ENCODE measurements at places on chromosomes 2 and 18.
A peak's percentile ranks its signal among the peaks of the same experiment; 100 is the strongest.

GRCh38 chr2:237996021-237996593 lies 29.3 kb downstream of the UBE2F start:
- no peak for DNase-seq

- DNase-seq = no peak
Observed at GRCh38 chr2:63029058-63029457, 21.6 kb upstream of the OTX1 start.

DNA sequence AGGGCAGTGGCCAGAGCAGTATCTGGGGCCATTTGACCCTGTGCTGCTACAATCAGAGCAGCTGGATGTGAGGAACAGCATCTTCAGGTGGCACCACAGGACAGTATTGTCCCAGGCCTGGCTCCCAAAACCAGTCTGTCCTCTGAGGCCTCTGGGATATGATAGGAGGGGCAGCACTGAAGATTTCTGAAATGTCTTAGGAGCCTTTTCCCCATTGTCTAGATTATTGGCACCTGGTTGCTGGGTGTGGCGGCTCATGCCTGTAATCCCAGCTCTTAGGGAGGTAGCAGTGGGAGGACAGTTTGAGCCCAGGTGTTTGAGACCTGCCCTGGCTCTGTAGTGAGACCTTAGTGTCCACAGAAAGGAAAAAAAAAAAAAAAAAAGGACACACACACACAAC lies 270.6 kb upstream of the FBXO11 start:
- DNase-seq = no peak

DNA sequence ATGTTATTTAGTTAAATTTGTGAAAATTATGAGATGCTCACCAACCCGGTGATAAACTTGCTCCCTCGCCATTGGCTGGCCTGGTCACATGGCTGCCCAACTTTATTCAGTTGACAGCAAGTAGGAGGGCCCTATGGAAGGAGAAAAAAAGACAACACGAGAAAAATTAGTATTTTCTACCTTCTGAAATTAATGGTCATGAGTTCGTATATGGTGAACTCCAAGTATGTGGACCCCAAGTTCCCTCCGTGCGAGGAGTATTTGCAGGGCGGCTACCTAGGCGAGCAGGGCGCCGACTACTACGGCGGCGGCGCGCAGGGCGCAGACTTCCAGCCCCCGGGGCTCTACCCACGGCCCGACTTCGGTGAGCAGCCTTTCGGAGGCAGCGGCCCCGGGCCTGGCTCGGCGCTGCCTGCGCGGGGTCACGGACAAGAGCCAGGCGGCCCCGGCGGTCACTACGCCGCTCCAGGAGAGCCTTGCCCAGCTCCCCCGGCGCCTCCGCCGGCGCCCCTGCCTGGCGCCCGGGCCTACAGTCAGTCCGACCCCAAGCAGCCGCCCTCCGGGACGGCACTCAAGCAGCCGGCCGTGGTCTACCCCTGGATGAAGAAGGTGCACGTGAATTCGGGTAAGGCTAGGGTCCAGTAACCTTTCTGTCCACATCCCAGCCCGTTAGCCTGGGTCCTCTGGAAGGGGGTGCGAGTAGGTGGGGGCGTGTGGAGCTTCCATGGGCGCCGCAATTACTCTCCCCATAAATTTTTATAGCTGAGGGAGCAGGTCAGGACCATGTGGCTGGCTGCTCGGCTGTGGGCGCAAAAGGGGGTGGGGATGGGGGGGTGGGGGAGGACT lies at the start of gene HOXD4:
Gene HOXD4, plus strand, starts transcription at position 109 of the 846 bp plus-strand sequence. Its CDS starts 84 bp downstream, at position 193.
- no peak for DNase-seq

DNA sequence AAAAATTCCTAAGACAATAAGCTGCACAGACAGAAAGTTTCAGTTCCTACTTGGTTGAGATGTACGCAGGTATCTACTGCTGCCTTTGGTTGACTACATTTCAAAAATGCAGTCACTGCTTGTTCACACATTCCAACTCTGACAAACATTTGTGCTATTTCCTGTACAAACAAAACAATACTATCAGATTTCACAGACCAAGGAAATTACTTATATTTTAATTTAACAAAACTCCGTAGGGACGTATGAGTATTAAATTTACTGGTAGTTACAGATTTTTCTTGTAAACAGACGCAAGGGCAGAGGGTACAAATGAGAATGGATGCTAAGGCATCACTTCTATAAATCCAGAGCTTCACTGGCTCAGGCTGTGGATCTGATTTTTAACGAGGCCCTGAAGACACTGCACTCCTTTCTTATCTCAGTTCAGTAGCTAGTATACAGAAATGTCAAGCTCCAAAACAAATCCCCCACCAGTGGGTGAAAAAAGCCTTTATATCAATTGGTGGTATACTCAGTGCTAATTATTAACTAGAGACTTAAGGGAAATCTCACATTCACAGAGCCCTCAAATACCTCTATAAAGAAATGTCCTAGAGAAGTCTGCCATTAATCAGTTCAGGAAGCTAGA lies 31.7 kb upstream of the TTC32 start:
- no peak for DNase-seq

- peak; percentile 13 for DNase-seq
Observed at GRCh38 chr2:101362316-101362715, 25.0 kb downstream of the CREG2 start.

- no peak for DNase-seq
Observed at GRCh38 chr2:104656571-104657163, 197.2 kb upstream of the POU3F3 start.

- DNase-seq = no peak
Observed at GRCh38 chr2:54000524-54000923, 29.7 kb upstream of the PSME4 start.

DNA sequence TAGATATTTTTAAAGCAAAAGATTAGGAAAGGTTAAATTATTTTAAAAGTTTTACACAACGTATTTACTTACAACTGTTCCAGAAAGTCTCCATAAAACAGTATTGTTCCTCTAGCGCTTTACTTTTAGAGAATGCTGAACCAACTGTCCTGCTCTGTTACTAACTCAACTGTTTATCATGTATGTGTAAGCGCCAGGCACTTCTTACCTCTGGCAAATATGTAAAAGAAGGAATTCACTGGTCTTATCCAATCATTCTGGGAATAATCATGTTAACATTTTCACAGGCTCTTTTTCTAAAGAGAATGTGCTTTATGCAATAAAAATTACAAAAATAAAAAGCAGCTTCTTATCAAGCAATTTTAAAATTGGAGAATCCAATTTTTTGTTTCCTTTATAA lies 68.0 kb downstream of the COBLL1 start:
- DNase-seq = no peak

- no peak for DNase-seq
Observed at GRCh38 chr2:105802587-105802986, 57.9 kb downstream of the NCK2 start.

DNA sequence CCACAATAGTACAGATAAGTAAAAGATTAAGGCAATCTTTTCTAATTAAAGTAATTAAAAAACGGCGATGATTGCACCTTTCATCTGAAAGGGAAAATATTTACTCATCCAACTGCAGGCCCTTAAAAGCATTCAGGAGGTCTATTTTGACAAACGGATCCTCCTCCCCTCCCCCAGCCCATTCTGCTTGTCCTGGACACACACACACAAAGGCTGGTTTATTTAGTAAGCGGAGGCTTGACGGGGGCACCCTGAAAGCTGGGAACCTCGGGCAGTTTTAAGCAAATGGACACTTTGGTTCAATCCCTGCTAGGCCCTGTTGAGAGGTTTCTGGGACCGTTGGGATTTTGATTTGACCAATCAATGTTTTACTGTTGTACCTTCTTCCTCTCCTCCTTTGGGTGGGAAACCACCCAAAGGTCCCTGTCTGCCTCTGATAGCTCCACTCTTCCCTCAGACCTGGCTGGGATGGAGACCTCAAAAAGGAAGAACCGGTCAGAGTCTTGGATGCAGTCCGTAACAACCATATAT lies 135.8 kb upstream of the HAAO start:
- DNase-seq = peak; percentile 91

GRCh38 chr2:113755835-113756354 lies 547 bp downstream of the SLC35F5 start:
- DNase-seq = peak; percentile 16

- no peak for DNase-seq
Observed at GRCh38 chr2:86224645-86225355, 25.5 kb downstream of the MRPL35 start.

DNA sequence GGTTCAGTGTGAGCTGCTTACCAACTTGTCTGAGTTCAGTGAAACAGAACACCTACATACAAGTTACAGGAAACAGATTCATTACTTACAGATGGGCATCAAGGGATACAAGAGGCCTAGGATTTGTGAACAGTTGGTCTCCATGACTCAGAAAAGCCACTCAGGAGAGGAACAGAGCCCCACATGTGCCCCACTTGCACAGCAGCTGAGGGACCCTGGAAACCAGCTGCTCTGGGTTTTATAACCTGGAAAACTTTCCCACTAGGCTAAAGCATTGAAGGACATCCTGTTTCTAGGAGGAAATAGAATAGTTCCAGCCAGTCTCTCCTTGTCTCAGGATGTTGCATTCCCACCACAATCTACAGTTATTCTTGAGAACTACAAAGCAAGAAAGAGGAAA lies 530.0 kb downstream of the ZNF804A start:
- no peak for DNase-seq

- no peak for DNase-seq
Observed at GRCh38 chr2:241003047-241003360, 4.6 kb downstream of the SNED1 start.

DNA sequence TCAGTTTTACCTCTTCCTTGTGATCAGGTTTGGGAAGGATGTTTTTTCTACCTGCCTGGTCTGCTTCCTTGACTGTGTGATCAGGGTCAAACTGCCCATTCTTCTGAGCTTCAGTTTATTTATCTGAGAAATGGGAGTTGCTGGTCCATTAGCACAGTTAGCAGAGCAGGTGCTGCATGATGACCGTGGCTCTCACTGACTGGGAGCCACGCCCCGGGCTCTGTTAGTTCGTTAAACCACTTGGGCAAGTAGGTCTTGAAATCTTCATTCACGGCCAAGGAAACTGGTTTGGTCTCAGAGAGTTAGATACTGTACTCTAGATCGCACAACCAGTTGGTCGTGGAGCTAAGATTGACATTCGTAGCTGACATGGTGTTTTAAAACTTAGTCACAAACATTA lies 41.7 kb downstream of the INPP5D start:
- no peak for DNase-seq

- DNase-seq = no peak
Observed at GRCh38 chr2:55430211-55430975, 10.7 kb upstream of the CCDC88A start.

GRCh38 chr2:94982675-94983074 lies 42.8 kb upstream of the MAL start:
- DNase-seq = no peak

DNA sequence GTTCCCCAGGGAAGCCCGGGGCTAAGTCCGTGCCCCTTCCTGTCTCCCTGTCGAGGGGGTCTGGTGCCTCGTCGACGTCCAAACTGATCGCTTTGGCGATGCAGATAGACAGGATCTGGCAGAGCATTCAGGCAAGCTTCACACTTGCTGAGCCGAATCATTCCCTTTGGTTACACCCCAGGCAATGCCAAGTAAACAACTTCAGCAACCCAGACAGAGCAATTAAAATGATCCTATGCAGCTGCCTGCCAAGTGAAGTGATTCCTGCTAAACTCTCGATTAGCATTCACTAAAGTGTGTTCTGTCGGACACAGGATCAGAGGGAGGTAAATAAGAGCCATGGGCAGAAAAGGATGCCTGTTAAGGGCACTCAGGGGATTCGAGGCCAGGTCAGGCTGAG lies 108.2 kb upstream of the RAB12 start:
- DNase-seq = peak; percentile 76

- DNase-seq = no peak
Observed at GRCh38 chr2:105595536-105595935, 149.2 kb upstream of the NCK2 start.

DNA sequence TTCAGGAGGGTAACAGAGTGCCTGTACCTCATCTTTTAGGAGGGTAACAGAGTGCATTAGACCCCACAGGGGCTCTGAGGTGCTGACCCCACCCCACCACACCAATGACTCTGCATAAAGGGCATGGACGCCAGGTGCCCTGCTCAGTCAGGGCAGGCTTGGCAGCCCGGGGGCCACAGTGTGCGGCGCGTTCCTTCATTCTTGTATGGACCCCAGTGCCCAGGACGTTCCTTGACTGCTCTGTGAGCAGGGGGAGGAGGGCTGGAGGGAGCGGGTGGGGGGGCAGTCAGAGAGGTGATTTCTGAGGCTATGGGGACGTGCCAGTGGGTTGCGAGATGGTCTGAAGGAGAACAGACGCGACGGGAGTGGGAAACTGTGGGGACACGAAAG lies 168.7 kb upstream of the NCK2 start:
- DNase-seq = no peak

GRCh38 chr2:139357972-139358371 lies 577.8 kb upstream of the NXPH2 start:
- no peak for DNase-seq

- DNase-seq = no peak
Observed at GRCh38 chr18:421247-422155, 79.0 kb downstream of the COLEC12 start.

DNA sequence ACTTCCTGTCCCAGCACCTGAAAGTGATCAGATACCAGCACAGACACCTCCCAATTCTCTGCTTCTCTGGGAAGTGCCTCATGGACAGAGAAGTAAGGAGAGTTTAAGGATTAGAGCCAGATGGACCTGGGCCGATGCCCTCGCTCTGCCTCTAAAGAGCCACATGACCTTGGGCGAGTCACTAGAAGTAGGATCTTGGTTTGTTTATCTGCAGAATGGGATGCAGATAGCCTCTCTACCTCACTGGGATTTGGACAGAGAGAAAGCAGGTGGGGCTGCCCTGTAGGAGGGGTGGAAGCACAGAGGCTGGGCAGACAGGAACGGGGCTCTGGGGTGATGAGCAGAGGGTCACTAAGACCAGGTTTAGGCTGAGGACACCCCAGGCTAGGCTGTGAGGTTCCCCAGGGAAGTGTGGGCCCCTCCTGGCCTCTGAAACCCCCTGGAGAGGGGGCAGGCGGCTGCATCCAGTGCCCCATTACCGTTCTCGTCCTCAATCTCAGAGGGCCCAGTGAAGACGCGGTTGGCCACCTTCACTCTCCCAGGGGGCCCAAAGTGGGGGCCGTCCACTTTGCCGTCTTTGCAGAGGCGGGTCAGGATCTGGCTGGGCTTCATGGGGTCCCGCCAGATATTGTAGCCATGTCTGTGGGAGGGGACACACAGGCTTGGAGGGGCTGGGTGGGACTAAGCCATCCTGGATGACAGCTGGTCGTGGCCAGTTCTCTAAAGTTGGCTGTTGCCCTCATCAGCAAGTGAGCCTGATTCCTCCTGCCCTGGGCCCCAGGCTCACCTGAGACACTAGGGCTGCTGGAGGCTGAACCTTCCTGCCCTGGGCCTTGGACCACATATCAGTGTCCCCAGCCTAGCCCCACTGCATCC lies 13.3 kb downstream of the OTOF start:
- DNase-seq = no peak

GRCh38 chr18:77529492-77530176 lies 280.0 kb downstream of the GALR1 start:
- no peak for DNase-seq

DNA sequence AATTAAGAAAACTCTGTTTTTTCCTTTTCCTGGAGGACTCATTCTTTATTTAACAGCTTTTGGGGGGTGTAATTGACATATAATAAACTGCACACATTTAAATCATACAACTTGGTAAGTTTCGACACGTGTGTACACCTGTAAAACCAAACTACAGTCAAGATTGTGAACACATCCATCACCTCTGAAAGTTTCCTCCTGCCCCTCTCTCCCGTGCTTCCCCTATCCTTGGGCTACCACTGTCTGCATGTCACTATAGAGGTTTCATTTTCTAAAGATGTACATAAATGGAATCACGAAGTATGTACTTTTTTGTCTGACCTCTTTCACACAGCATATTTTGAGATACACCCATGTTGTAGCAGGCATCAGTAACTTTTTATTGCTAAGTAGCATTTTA lies 100.0 kb downstream of the BIN1 start:
- DNase-seq = no peak
